ENCODE measurements at places on chromosomes 5 and 9.

GRCh38 chr5:37272511-37272910 is 23.3 kb upstream of the CPLANE1 start:
- no peak for DNase-seq

- no peak for DNase-seq
Measured at GRCh38 chr5:39368116-39368515, 3.8 kb upstream of the C9 start.

GRCh38 chr9:37421914-37422288 is 595 bp upstream of the GRHPR start:
- no peak for DNase-seq

- DNase-seq: no peak
Measured at GRCh38 chr9:102867488-102867887, 127.6 kb upstream of the CYLC2 start.

DNA sequence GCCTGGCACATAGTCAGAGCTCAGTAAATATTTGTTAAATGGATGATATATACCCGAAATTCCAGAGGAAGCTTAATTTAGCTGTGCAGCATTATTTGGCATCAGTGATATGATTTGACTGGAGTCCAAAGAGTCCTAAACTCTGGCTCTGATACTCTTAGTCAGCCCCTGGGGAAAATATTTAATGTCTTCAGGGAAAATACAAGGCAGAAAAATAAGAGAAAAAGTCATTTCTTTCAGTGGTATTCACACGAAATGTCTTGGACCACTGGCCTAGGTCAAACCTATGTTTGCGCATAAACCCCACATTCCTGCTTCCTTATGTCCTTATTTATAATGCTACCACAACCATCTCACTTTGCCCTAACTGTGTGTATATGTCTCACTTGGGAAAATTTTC is 23.8 kb downstream of the GLRA1 start:
- DNase-seq: no peak

DNA sequence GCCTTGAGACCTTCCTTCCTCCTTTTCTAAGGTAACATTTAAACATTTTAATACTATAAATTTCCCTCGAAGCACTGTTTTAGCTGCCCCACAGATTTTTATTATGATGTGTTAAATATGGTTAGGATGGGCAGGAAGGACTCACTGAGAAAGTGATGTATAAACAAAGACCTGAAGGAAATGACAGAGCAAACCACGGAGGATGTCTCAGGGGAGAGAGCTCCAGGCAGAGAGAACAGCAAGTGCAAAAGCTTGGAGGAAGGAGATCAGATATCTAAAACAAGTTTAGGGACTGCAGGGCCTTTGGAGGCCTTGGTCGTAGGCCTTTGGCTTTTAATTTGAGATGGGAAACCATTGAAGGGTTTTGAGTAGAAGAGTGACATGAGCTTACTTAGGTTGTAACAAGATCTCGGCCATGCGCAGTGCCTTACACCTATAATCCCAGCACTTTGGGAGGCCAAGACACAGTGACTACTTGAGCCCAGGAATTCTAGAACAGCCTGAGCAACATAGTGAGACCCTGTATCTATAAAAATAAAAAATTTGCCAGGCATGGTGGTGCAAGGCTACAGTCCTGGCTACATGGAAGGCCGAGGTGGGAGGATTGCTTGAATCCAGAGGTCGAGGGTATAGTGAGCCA is 35.5 kb upstream of the LRRTM2 start:
- DNase-seq: no peak

GRCh38 chr9:75962013-75962661 is 71.7 kb downstream of the PCSK5 start:
- DNase-seq: no peak

GRCh38 chr9:114177423-114178064 is 22.2 kb downstream of the COL27A1 start:
- no peak for DNase-seq

- no peak for DNase-seq
Measured at GRCh38 chr5:179258001-179258921, 87.0 kb downstream of the ADAMTS2 start.

DNA sequence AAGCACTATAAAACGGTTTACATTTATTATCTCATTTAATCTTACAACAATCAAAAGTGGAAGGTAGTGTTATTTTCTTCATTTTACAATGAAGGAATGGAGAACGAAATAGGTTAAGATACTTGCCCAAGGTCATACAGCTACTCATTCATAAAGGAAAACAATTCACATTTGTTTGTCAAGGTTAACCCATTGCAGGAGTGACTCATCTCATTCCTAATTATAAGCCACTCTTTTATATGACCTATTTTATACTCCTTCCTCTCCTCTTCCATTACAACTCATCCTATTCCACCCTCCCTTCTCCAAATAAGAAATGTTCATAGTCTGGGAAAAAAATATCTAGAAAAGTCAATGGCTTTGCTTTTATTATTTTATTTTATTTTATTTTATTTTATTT is 29.6 kb downstream of the CRHBP start:
- DNase-seq: no peak

DNA sequence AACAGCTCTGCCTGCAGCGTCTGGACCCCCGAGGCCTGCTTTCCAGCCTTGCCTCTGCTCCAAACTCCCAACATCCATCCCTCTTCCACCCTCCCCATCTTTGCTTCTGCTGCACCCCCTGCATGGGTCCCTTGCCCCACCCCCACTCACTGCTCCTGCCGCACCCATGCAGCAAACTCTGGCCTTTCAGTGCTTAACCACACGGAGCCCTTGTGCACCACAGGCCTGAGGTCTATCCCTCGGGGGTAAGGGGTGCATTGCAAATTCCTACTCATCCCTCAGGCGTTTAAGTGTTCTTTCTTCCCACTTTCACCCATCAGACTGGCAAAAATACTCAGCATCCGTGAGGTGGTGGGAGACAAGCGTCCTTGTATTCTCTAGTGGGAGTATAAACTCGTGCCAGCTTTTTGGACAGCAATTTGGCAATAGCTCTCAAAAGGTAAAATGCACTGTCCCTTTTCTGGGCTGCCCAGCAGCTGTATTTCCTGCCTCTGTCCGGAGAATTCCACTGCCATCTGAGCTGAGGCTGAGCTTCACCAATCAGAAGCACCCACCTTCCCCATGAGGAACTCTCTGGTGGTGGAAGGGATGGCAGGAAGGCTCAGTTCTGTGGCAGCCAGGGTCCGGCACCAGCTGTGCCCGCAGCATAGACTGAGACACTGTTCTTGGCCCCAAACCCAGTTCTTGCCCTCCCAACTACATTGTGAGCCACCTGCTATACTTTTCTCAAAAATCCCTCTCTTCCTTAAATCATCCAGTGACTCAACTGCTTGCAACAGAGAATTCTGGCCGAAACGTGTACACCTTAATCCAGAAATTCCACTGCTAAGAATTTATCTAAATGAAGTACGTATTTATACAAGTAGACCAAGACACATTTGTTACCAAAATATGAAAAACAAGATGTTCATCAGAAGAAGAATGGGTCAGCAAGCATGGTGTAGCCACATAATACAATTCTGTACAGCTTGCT is 15.0 kb downstream of the PSMB7 start:
- DNase-seq: no peak

- no peak for DNase-seq
Measured at GRCh38 chr9:122262073-122262472, 2.6 kb downstream of the RBM18 start.

- peak; percentile 31 for DNase-seq
Measured at GRCh38 chr9:5629312-5630080, 589 bp downstream of the RIC1 start.

DNA sequence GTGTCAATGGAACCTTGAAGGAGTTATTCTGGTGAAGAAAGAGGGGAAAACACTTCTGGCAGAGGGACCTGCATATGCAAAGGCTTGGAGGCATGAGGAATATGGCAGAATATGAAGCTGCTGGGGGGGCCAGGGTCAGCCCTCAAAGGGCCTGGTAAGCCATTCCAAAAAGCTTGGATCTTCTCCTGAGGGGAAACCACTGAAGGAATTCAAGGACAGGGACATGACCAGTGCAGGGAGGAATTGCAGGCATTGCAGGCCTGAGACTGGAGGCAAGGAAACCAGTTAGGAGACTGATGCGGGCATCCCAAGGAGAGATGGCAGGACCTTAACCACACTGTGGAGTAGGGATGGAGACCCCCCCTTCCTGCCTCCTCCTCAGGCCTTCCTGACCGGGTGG is 21.4 kb downstream of the ENHO start:
- DNase-seq: no peak

GRCh38 chr5:31412324-31412723 is 119.6 kb downstream of the DROSHA start:
- DNase-seq: no peak

DNA sequence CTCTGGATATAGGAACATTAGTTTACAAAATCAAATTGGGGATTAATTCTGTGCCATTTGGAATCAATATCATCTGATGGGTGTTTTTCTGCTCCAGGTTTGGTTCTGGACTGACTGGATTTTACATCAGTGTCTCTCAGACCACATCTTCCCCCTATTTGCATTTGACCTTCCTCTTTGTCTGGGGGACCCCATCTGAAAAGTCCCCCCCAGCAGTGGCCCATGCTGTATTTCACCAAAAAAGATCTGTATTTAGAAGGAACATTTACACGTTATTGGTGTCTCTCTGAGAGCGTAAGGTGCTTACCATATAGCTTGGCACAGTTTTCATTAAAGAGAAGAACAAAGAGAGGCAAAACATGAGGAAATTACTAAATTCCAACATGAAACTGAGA is 215.6 kb upstream of the CLINT1 start:
- no peak for DNase-seq

GRCh38 chr5:61397937-61398336 is 65.9 kb downstream of the ZSWIM6 start:
- no peak for DNase-seq

- no peak for DNase-seq
Measured at GRCh38 chr9:24095246-24095645, 269.2 kb upstream of the ELAVL2 start.

DNA sequence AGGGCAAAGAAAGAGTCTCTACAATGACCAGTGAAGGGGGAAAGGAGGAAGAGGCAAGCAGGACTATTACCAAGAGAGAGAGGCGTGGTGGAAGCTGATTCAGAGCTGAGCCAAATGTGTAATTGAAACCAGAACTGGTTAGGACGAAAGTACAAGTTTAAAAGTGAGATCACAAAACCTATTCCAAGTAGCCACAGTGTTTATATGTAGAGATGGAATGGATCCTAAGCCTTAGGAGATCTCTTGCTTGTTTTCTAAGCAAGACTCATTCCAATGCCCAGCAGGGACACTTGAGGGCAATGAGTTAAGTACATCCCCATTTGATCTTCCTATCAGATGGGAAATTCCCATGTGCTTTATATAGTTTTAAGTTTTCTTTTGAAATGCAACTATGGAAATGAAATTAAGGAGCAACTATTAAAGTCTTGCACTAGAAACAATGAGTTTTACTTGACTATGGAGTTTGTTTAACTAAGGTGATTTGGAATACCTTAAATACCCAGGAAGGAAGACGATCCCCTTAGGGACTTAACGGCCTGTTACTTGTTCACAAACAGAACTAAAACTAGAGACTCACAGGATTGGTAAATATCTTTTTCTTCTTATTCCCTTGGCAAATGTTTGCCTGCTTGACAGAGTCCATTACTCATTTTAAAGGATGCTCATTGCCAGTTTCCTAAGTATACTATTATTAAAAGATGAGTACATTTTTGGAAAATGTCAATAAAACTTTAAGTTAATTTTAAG is 51.1 kb upstream of the SNX2 start:
- DNase-seq: no peak

GRCh38 chr9:78572266-78572665 is 275.3 kb downstream of the PSAT1 start:
- DNase-seq: no peak

- DNase-seq: peak; percentile 83
Measured at GRCh38 chr5:173868096-173868880, 19.9 kb upstream of the CPEB4 start.

DNA sequence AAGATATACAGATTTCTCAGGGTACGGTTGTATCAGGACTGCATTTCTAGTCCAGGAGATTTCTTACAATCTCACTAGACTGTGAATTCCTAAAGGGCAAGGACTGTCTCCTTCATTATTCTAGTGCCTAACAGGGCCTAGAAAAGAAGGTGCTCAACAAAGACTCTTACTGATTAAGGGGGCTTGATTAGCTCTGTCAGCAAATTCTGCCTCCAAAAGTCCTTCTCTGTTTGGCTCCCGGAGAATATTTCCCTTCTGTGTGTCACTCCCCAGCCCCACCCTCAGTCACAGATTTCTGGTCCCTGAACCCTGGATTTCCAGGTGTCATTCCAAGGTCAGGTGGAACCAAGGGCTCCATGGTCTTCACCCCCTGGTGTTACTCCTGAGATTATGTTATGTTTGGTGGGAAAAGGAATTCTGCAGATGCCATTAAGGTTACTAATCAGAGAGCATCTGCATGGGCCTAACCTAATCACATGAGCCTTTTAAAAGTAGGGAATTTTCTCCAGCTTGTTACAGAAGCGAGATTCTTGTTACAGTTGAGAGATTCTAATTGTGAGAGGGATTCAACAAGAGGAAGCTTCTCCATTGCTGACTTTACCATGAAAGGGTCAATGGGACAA is 167.7 kb upstream of the LHFPL2 start:
- no peak for DNase-seq

DNA sequence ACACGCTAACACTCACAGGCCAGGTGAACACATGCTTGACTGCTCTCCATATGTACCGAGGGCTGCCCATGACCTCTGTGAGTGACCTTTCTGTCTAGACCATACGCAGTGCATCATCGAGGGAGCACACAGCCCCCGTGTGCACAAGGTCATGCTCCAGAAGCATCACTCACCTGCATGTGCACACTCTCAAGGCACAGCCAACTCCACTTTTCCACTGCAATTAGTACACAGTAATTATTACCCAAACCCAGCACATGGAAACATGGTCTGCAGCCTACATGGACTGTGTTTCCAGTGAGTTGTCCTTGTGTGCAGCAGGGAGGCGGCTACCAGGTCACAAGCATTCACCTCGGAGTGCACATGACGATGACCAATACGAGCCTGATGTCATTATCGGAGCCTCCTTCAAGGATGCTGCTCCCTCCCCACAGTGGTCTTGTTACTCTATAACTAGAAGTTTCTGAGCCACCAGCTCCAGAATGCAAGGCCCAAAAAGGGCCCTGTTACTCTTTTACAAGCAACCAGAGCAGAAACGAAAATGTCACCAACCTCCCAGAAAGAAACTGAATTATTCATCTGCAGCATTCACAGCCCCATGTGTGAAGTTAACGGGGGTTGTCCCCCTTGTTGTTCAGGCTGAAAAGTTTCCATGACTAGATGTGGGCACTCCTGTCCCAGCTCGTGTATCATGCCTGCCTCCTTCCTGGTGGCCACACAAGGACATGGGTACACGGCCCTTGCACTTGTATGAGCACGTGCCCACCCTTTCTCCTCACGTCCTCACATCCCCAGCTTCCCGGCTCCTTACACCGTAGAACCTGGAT is 31.2 kb downstream of the SEMA4D start:
- DNase-seq: no peak

GRCh38 chr9:70760228-70760627 is 345.8 kb upstream of the KLF9 start:
- DNase-seq: no peak

- no peak for DNase-seq
Measured at GRCh38 chr9:110672873-110673510, 4.4 kb downstream of the MUSK start.

GRCh38 chr9:16442622-16443021 is 427.8 kb downstream of the BNC2 start:
- no peak for DNase-seq

All from common myeloid progenitor, CD34-positive (primary cell).